NCI-H2107 (cell line): ENCODE measurements at places on chromosomes 1 and 21.

DNA sequence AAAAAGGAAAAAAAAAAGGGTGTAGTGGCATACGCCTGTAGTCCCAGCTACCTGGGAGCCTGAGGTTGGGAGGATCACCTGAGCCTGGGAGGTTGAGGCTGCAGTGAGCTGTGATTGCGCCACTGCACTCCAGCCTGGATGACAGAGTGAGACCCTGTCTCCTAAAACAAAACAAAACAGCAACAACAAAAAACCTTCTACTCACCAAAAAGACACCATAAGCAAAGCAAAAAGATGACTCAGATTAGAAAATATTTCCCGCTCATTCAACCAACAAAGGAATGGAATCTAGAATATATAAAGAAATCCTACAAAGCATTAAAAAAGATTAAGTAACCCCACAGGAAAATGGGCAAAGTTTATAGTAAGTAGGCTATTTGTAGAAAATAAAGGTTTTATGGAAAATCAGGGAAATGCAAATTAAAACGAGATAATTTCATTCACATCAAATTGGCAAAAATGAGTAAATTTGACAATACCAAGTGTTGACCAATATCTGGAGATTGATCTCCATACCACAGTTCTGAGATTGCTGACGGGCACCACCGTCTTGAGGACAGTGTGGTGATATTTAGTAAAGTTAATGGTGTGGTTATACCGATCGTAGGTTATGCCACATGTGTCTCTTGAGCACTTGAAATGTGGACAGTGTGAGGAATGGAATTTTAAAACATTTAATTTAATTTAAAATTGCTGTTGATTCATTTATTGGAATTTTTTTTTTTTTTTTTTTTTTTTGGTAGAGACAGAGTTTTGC is 54.0 kb downstream of the PIK3CD start:
- no peak for DNase-seq

- DNase-seq = no peak
These were observed 241.8 kb upstream of the MAP1LC3C start for GRCh38 chr1:242240691-242241090.

GRCh38 chr1:99764439-99764838 is 2.0 kb downstream of the FRRS1 start:
- no peak for DNase-seq

DNA sequence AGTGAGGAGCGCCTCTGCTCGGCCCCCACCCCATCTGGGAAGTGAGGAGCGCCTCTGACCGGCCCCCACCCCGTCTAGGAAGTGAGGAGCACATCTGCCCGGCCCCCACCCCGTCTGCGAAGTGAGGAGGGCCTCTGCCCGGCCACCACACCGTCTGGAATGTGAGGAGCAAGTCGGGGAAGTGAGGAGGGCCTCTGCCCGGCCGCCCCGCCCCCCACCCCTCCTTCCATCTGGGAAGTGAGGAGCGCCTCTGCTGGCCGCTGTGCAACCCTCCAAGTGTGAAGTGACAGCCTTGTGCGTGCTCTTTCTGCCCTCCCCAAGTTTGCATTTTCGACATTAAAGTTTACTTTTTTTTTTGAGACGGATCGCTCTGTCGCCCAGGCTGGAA is 5.1 kb upstream of the ZZZ3 start:
- DNase-seq = no peak

DNA sequence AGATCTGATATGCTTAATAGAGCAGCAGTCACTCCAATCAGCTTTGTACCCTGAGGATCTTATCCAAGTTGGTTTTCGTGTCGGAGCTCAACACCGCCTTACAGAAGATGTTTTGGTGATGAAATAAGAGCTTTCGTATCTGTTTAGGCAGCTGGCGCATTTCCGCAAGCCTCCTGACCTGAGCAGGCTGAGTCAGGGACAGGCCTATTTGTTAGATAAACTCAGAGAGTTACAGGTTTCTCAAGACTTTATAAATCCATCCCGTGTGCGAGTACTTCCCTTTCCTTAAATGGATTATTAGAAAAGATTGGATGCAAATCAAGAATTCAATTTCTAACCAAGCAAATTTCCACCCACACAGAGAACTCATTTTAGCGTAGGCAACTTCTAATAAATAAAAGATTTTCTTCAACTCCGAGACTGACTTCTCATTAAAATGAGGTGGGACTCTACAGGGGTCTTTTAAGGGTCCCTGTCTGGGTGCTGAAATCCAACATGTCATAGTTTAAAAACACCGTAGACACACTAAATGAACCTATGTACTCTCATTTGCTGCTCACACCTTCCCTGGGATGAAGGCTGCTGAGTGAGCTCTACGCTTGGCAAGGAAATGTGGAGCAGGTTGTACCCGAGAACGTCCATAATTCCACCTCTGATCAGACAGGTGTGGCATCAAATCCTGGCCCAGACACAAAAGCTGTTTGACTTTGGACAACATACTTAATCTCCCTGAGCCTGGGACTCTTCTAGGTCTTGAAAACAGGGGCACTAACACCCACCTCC is 106.9 kb upstream of the F3 start:
- no peak for DNase-seq

DNA sequence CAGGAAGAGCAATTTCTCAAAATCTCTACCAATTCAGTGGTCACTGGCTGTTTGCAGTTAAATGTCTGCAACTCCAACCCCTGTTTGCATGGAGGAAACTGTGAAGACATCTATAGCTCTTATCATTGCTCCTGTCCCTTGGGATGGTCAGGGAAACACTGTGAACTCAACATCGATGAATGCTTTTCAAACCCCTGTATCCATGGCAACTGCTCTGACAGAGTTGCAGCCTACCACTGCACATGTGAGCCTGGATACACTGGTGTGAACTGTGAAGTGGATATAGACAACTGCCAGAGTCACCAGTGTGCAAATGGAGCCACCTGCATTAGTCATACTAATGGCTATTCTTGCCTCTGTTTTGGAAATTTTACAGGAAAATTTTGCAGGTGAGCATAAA is 167.2 kb downstream of the CRB1 start:
- no peak for DNase-seq

- DNase-seq = no peak
These were observed 2.8 kb upstream of the ELOVL1 start for GRCh38 chr1:43370564-43370963.

DNA sequence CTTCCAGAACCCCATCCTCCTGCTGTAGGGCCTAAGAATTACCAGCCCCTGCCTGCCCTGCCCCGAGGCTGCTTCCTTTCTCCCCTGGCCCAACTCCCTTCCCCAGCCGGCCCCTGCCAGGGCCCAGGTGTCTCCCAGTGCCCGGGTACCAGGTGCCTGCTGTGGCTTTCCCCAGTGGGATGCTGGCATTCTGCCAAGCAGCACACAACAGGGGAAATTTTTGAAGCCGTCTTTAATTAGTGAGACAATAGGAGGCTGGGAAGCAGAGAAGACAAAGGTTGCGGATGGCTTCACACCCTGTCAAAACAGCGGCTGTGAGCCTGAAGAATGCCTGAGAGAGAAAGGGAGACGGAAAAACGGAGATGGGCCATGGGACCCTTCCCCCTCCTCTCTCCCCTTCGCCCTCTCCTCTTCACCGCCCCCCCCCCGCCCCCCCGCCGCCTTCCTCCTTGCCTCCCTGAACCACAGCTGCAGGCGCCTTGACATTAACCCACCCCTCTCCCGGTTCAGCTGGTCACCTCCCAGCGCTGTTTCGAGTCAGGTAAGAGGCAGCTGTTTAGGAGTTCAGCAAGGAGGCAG is 33.6 kb downstream of the LRRN2 start:
- DNase-seq = peak; percentile 79

DNA sequence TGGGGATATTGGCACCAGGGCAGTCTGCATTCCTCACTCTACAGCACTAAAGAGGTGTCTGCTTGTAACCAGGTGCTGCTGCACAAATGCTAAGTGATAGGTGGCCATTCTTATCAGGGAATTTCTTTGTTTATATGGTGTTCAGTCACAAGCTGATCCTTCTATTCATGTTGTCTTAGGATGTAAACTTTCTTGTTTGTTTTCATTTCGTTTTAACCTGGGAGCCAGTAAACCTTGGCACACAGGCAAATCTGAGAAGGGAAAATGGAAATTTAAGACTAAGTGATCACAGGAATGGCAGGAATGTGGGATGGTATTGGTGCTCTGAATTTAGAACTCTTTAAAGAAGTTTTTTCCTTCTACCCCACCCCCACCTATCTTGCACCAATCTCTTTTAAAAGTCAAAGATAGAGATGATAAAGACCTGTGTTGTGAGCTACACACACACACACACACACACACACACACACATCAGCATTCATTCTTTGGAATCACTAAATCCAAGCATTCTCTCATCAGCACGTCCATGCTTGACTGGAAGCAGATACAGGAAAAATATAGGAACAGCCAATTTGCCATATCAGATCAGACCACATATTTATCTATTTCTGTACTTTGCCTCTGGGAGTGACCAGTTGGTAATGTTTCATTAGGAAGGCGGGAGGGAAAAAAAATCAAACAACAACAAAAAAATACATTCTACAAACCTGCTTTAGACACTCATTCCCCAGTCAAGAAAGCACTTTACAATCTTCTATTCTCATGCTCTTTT is 451.4 kb upstream of the ADGRL2 start:
- DNase-seq = no peak

- DNase-seq = no peak
These were observed 77.7 kb upstream of the SOX13 start for GRCh38 chr1:203995228-203995627.

- DNase-seq = no peak
These were observed 85.1 kb downstream of the CYYR1 start for GRCh38 chr21:26487981-26488480.

DNA sequence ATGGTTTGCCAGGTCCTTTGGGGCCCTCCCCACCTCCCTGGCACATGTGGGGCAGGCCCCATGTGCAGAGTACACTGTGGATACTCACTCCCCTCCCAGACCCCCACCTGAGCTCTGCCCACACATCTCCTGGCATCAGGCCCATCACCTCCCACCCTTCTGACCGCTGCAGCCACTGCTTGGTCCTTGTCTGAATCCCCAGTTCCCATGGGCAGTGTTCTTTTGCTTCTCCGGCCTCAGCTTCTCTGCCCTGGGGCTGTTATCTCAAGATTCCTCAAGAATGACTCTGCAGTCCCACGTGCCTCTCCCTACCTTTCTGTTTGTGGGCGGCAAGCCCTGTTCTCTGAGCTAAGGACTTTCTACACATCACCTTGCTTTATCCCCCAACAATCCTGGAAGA is 187.7 kb upstream of the EDN2 start:
- no peak for DNase-seq

DNA sequence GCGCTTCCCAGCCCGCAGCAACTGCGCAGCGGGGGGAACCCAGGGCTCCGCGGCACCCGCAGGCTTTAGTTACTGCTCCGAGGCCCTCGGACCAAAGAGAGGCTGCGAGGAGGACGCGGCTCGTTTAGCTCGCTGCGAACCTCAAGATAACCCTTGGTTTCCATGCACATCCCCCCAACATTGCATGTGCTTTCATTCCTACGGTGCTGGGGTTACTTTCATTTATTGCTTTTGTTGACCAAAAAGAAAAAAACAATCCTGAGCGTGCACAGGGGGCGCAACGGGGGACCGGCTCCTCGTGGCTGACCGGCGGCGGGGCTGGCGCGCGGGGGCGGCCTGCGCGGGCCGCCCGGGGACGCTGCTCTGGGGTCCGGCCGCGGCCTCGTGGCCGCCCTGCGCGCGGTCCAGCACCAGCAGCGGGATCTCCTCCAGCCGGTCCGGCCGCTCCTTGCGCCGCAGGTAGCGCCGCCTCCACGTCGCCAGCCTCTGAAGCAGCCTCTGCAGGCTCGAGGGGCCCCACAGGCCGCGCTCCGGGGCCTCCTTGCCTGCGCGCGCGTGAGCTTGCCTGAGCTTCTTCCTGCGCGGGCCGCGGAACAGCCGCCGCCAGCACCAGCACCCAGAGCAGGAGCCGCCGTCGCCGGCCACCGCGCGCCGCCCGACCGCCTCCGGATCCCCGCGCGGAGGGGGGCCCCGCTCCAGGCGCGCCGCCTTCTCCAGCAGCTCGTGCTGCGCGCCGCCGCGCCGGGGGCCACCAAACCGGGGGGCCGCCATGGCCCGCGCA is 77.4 kb downstream of the DESI2 start:
- DNase-seq = no peak

GRCh38 chr1:202888221-202888530 is 773 bp downstream of the RABIF start:
- peak; percentile 65 for DNase-seq

GRCh38 chr1:212477014-212477679 is 44.4 kb downstream of the NENF start:
- DNase-seq = peak; percentile 96

DNA sequence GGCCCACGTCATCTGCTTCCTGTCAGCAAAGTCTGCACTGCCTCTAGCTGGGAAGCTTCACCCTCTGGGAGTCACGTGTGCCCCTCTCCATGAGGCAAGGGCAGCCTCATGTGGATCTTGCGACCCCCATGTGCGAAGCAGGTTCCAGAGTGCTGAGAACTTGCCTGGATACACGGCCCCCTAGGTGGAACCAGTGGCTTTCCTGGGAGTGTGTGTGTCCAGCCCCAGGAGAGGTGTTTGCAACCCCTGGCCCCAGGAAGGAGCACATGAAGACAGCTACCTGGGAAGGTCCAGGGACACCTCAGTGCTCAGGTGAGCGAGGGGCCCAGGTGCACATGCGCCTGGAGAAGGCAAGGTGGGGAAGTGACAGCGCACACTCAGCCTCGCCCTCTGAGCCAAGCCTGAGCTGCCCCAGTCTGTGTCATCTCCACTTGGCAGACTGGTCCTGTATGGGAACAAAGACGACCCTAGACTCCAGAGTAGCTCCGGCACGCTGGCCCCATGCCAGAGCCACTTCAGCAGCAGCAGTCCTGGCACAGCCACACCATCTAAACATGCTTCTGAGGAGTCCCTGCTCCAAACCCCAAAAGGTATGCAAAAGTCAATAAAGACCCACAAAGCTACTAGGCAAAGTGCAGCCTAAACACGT is 8.9 kb downstream of the LSS start:
- DNase-seq = peak; percentile 29

GRCh38 chr1:47215713-47216112 is 16.3 kb downstream of the TAL1 start:
- DNase-seq = no peak

GRCh38 chr1:161082483-161082882 is 6.9 kb downstream of the NECTIN4 start:
- DNase-seq = no peak
